Neural crest cell (in vitro differentiated cells): ENCODE measurements at places on chromosomes 4 and X. TPM values are rescaled to one million over a fixed set of nuclear protein-coding genes. Genes with fewer than 3 reads are reported as not detected.

DNA sequence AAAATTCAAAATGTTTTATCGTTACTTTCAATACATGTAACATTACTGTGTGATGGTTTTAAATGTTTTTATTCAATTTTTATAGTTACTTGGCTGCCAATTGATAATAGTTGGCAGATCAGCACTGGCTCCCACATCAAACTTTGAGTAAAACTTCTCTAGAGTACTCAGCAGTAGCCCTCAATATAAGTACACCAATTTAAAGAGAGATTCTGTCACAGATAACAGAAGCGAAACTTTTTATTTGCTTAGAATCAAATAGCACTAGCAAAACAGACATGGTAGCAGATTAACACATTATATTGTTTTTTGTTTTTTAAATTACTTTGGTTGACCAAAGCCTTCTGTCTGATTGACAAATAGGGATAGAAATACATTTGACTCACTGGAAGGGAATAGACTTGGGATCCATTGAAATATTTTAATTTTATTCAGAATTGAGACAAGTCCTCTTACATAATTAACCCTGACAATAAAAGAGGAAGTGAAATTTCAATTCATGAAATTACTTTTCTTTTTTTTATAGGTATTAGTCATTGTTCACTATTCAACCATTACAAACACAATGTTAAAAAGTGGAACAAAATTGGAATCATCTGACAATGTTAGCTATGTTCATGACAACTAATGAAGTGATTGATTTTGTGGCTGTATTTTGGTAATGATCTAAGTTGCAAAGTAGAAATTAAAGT lies 554.9 kb downstream of the KLHL4 start:
- no peak overlapping the region for H3K27ac ChIP-seq
- no peak for DNase-seq

UCP1 gene
- not detected in 2 replicates for total RNA-seq

DNA sequence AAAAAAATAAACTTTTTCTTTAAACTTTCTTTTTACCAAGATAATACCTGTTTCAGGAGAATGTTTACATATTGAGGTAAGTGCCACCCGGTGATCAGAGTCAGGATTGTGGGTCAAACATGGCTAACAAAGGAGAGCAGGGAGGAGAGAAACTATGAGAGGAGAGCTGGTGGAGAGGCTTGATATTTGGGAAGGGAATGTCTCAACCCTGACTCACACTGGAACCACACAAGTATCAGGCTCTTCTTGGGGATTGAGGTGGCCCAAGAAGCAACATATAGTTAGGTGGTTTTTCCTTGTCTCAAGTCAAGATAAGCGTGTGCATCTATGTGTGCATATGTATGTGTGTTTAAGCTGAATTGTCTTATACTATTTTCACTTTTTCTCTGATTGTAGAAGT lies 6.7 kb downstream of the TCEAL1 start:
- no peak for DNase-seq
- H3K36me3 ChIP-seq: peaks cover 3% of the 10 kb centered on the region
- H3K4me3 ChIP-seq: no peak overlapping the region
- H3K4me1 ChIP-seq: peaks cover 3% of the 10 kb centered on the region
- H3K27ac ChIP-seq: no peak overlapping the region

DNA sequence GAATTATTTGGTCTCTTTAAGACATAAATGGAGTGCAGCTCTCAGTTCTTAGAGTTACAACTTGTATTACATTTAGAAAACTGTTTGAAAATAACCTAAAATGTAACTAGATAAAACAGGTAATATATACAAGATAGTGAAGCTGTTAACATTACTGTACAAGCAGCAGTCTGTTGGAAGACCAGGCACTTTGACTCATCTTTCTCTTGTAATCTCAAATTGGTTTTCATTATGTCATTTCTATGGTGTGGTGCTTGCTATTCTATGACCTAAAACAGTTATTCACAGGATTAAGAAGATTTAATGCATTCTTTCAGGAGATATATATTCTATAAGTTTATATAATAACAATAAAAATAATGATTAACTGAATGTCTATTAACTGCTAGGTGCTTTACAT lies 282.5 kb upstream of the PITX2 start:
- H3K27me3 ChIP-seq: no peaks in the 10 kb centered on the region
- no peaks in the 10 kb centered on the region for H3K36me3 ChIP-seq
- H3K27ac ChIP-seq: no peak overlapping the region
- no peaks in the 10 kb centered on the region for H3K4me1 ChIP-seq
- no peak for DNase-seq
- no peak overlapping the region for H3K4me3 ChIP-seq

- peaks cover 2% of the 10 kb centered on the region for H3K36me3 ChIP-seq
- no peak for DNase-seq
- H3K27me3 ChIP-seq: peaks cover 2% of the 10 kb centered on the region
- no peak overlapping the region for H3K4me3 ChIP-seq
- H3K4me1 ChIP-seq: no peaks in the 10 kb centered on the region
Measured at GRCh38 chrX:28321286-28321685, 266.0 kb upstream of the IL1RAPL1 start.

DNA sequence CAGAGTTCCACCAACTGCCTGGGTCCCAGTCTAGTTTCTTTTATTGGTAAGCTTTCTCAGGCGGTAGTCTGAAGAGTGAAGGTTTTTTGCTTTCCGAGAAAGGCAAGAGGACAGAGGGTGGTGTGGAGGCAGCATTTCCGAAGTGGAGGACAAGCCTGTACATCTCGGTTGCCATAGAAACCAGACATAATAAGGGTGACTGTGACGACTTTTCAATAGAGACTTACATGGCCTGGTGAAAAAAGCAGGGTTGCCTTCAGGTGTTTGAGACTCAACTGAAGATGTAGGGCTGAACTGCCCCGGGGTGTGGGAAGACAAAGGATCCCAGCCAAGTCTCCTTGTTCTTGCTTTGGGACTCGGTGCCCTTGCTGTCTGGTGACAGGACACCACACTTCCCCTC lies 53.6 kb upstream of the RAB40AL start:
- no peak overlapping the region for H3K4me3 ChIP-seq
- no peak for DNase-seq
- no peaks in the 10 kb centered on the region for H3K4me1 ChIP-seq
- peaks cover 22% of the 10 kb centered on the region for H3K36me3 ChIP-seq
- no peak overlapping the region for H3K27ac ChIP-seq

TKTL2 gene
- total RNA-seq: not detected in 2 replicates

DNA sequence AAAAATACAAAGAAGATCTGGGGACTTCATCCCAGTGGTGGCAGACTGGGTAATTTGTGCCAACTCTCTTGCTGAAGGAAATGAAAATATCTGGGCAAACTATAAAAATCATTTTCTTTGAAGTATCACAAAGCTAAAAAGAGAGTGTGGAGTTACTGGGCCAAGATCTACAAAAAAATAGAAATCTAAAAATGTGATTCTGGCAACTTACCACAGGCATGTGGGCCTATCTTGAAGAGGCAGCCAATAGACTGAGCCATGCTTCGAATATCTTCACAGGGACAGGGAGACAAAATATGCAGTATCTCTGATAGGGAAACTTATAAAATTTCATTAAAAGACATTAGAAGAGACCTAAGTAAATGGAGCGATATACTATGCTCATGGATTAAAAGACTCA lies 168.8 kb downstream of the RCHY1 start:
- H3K4me3 ChIP-seq: no peak overlapping the region
- no peaks in the 10 kb centered on the region for H3K36me3 ChIP-seq
- DNase-seq: no peak
- no peaks in the 10 kb centered on the region for H3K4me1 ChIP-seq
